ENCODE measurements at places on chromosomes 13 and 19. TPM values are rescaled to one million over a fixed set of nuclear protein-coding genes. Genes with fewer than 3 reads are reported as not detected.

The U2AF1L4 gene
- 28.4 TPM for total RNA-seq

The HCST gene
- total RNA-seq = 11.8 TPM

The ERICH4 gene
- not detected for total RNA-seq

The KATNAL1 gene
- total RNA-seq = 76.1 TPM

The ZNF135 gene
- total RNA-seq = 13.0 TPM
